ENCODE measurements at places on chromosomes 11 and 22. TPM values are rescaled to one million over a fixed set of nuclear protein-coding genes. Genes with fewer than 3 reads are reported as not detected.

DNA sequence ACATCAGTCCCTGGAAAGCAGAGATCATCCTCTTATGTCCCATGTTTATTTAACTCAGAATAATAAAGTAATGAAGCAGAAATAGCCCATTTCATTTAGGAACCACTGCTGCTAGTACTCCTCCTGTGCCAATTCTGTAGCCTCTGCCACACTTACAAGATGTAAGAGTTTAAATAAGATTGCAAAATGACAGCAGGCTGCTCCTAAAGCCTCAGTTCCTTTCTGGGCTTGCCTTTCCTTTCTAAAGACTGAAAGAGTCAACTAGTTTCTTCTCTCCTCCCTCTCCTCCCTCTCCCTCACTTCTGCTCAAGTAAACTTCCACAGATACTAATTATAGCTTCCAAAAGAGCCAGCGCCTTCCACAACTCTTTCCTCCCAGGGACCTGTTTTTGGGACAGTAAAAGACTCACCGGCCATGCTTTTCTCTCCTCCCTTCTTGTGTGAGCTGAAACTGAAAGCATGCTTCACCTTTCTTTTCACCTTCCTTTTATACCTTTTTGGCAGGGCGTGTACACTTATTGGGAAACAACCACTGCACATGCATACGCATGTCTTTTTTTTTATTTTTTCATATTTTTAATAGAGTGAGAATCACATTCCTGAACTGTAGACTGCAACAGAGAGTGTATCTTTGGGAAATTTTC, 26.1 kb upstream of the CARD16 start:
- DNase-seq = no peak
- H3K36me3 ChIP-seq = no peaks in the 10 kb centered on the region
- H3K4me3 ChIP-seq = no peak overlapping the region
- H3K27me3 ChIP-seq = no peaks in the 10 kb centered on the region
- H3K27ac ChIP-seq = no peak overlapping the region

Gene BCO2
- 1.0 TPM for total RNA-seq

Gene RIMBP3B
- not detected for total RNA-seq

DNA sequence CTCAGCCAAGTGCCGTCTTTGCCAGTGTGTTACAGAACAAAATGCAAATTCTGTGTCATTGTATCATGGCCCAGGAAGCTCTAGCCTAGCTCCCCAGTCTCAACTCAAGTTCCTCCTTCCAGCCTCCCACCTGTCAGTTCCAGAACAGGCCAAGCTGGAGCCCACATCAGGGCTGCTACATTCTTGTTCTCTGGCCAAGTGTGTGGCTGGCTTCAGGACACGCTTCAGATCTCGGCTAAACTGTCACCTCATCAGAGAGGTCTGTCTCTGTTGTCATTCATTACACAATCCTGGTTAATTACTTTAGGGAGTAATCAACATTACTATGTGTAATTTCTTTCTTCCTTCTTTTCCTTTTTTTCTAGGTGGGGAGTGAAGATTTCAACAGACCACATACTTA, 347.0 kb upstream of the SYN3 start:
- H3K27ac ChIP-seq = no peak overlapping the region
- no peak for DNase-seq
- H3K27me3 ChIP-seq = no peaks in the 10 kb centered on the region
- H3K36me3 ChIP-seq = no peaks in the 10 kb centered on the region
- no peaks in the 10 kb centered on the region for H3K4me1 ChIP-seq

Gene POTEH
- total RNA-seq = not detected

GRCh38 chr11:11458485-11458884, 105.4 kb upstream of the CSNK2A3 start:
- no peak overlapping the region for H3K27ac ChIP-seq
- no peak overlapping the region for H3K4me3 ChIP-seq
- no peaks in the 10 kb centered on the region for H3K36me3 ChIP-seq
- H3K27me3 ChIP-seq = no peaks in the 10 kb centered on the region
- no peaks in the 10 kb centered on the region for H3K4me1 ChIP-seq

Gene CALCB
- 2.3 TPM for total RNA-seq

Gene LRRN4CL
- total RNA-seq = 0.16 TPM

Gene RTN4RL2
- 1.3 TPM for total RNA-seq

Gene SNX32
- total RNA-seq = not detected

DNA sequence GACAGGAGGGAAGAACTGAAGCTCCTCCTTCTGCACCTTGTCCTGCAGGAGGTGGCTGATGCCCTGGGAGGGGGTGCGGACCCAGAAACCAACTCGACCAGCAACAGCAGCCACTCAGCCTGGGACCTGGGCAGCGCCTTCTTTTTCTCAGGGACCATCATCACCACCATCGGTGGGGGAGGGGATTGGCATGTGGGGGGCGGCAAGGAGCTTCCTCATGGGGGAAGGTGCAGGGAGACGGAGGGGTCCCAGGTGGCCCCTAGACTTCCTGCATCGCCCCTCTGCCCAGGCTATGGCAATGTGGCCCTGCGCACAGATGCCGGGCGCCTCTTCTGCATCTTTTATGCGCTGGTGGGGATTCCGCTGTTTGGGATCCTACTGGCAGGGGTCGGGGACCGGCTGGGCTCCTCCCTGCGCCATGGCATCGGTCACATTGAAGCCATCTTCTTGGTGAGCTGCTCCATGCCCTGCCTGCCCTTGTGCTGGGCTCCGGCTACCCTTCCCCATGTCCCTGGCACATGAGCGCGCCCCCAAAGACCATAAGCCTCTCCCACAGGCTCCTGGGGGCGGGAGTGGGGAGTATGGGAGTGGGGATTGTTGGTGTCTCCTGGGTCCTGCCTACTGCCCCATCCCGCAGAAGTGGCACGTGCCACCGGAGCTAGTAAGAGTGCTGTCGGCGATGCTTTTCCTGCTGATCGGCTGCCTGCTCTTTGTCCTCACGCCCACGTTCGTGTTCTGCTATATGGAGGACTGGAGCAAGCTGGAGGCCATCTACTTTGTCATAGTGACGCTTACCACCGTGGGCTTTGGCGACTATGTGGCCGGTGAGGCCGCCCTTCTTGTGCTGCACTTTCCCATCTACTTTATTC, 3.1 kb upstream of the CATSPERZ start:
- H3K27ac ChIP-seq = no peak overlapping the region
- DNase-seq = no peak
- no peak overlapping the region for H3K4me3 ChIP-seq
